ENCODE measurements at places on chromosomes 6 and 20.

- DNase-seq: no peak
Measured at GRCh38 chr20:51404297-51405060, 138.0 kb downstream of the NFATC2 start.

GRCh38 chr6:100479179-100480035 lies 14.7 kb upstream of the SIM1 start:
- peak; percentile 56 for DNase-seq

- DNase-seq: peak; percentile 15
Measured at GRCh38 chr20:53826090-53826489, 232.5 kb upstream of the ZNF217 start.

- no peak for DNase-seq
Measured at GRCh38 chr20:39862470-39862891, 826.6 kb downstream of the MAFB start.

GRCh38 chr20:53503517-53503919 lies 90.1 kb downstream of the ZNF217 start:
- no peak for DNase-seq

DNA sequence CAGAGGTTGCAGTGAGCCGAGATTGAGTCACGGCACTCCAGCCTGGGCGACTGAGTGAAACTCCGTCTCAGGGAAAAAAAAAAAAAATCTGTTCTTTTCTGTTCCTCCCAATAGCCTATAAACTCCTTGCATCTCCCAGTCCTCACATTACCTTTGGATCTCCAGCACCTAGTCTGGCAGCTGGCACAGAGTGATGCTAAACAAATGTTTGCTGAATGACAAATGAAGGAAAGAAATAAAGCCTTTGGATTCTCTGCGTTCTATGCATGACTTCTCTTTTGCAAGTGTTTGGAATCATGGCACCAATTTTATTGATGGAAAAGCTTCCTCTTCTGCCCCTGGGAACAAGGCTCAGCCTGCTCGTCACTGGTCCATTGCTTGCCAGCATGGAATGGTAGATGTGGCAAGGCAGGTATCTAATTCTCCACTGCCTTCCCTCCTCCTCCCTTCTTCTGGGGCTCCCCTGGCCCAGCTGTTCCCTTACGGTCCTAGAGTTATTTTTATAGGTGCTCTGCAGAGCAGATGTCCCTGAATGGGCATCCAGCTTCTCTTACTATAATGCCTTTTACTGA lies 53.6 kb upstream of the FYN start:
- DNase-seq: no peak

- peak; percentile 22 for DNase-seq
Measured at GRCh38 chr6:5763871-5764270, 242.9 kb downstream of the NRN1 start.

- DNase-seq: no peak
Measured at GRCh38 chr20:57785061-57785460, 75.2 kb upstream of the PMEPA1 start.

DNA sequence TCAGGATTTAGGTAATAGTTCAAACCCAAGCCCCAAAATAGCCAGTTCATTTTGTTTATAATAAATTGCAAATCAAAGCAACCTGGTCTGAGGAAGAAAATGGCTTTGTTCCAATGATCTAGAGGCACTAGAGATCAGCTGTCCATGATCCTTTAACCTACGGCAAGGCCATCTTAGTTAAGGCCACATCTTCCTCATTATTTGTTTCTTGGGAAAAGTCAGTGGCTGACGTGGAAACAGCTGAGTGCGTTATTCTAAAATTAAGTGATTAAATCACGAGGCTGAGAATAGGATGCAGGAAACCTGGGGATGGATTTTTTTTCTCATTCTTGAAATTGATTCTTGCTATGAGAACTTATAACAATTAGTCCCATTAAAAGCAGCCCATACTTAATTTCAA lies 10.1 kb upstream of the TENT5A start:
- DNase-seq: no peak

- no peak for DNase-seq
Measured at GRCh38 chr6:145715426-145715825, 19.9 kb downstream of the EPM2A start.

DNA sequence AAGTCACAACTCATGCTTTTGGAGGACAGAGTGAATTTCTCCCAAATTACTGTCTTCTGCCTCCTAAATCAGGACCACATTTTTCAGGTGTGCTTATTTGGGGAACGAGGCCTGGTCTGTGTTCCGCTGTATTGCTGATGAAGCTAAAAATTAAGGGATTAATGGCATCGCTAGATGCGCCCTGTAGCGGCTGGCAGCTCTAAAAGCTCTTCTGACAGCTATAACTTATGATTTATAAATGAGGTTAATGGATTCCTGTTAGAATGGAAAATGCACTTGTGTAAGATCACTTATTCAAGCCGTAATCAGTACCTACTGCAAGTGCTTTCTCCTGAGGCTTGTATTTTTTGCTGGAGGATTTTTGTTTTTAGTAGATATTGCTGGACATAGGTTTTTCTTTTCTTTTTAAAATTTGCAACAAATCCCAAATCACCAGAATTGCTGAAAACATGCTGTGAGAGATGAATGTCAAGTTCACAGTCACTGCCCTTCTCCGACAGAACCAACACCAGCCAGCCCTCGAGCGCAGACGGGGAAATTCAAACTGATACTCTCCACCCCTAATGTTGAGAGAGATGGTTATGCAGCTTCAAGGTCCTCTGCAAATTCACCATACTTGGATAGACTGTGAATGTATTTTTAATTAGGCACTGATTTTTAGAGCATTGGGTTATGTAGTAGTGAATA lies 49.1 kb downstream of the AKAP12 start:
- DNase-seq: peak; percentile 52

GRCh38 chr6:131914967-131915751 lies 36.0 kb downstream of the CCN2 start:
- DNase-seq: peak; percentile 78

- DNase-seq: no peak
Measured at GRCh38 chr20:15188415-15188814, 851.0 kb upstream of the FLRT3 start.

- no peak for DNase-seq
Measured at GRCh38 chr20:50315586-50316551, 125.2 kb downstream of the CEBPB start.

GRCh38 chr6:29980511-29980910 lies 38.2 kb downstream of the HLA-A start:
- no peak for DNase-seq

DNA sequence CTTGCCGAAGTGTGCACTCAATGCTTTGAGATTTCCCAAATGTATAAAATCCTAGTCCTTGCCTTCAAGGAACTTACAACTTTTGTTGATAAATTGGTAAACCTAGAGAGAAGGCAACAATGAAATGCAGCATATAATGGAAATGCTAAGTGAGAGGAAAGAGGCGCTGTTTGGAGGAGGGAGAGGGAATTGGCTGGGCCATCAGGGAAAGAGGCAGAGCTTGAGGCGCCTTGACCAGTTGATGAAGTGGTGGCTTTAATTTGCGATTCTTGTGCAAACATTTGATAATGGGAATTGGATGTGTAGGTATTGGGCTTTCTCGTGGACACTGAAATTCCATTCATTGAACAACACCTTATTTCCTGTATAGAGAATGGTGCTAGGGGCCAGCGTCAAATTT lies 1.9 kb upstream of the CDYL start:
- no peak for DNase-seq

GRCh38 chr6:81750681-81751387 lies 1.6 kb downstream of the TENT5A start:
- no peak for DNase-seq

DNA sequence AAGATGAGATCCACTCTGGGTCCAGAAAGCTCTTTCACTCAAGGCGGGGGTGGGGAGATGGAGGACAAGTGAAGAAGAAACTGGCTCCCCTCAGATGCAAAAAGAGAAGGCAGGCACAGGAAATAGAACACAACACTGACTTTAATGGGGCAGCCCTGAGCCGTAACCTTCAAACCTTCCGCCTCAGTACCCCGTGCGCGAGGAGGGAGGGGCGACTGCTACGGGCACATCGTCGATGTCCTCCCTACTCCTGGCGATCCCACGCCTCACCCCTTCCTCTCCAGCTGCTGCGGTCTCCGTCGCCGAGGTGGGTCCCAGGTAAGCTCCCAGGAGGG lies 3.9 kb downstream of the SPEF1 start:
- no peak for DNase-seq

DNA sequence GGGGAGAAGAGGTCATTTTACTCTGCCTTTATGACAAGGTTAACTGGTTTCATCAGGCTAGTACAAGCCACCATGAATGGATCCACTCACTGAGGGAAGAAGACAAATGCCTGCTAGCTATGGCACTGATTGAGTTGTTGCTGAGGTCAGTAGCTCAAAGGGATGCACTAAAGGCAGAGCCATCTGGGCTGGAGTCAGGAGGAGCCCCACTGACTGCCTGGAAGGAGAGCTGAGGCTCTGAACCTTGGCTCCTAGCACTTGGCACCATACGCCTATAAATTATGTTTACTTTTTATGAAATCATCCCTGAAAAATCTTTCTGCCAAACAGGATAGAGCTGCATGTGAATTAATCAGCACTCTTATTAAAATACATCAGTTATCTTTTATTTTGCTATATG lies 104.6 kb downstream of the DTD1 start:
- DNase-seq: no peak

- peak; percentile 80 for DNase-seq
Measured at GRCh38 chr20:53162251-53162835, 190.2 kb downstream of the TSHZ2 start.

- DNase-seq: no peak
Measured at GRCh38 chr6:49557177-49557576, 6.7 kb downstream of the C6orf141 start.

DNA sequence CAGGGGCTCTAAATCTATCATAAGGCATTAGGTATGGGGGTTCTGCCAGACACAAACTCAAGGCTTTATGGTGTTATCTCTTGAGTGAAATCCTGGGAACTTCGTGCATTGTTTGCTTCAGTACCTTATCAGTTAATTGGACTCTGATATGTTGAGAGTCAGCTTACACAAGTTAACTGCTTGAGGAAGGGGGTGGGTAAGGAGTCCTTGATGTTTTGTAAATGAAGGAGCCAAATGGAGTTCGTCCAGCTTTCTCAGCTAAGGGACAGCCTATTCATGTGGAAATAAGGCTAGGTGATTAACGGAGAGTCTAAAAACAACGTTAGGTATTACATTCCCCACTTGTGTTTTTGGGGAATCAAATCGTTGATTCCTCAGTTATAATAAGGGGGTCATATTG lies 157.4 kb downstream of the TRIM27 start:
- no peak for DNase-seq

DNA sequence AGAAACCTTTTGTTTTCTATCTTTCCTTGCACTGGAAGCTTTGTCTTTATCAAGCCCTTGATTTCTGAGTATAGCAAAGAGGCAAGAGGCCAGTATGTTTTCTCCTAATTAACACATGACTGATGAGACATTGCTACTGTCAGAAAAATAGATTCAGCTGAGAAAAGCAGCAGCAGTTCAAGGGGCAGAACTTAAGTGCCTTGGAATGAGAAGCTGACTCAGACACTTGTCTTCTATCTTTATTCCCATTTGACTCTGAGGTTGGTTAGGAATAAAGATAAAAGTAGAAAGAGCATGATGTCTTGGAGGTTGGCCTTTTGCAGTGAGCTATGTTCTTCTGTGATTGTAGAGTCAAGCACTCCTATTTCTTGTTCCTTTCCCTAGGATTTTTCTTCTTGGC lies 79.1 kb upstream of the MAN1A1 start:
- no peak for DNase-seq

GRCh38 chr6:151004383-151005024 lies 139.0 kb downstream of the MTHFD1L start:
- no peak for DNase-seq

DNA sequence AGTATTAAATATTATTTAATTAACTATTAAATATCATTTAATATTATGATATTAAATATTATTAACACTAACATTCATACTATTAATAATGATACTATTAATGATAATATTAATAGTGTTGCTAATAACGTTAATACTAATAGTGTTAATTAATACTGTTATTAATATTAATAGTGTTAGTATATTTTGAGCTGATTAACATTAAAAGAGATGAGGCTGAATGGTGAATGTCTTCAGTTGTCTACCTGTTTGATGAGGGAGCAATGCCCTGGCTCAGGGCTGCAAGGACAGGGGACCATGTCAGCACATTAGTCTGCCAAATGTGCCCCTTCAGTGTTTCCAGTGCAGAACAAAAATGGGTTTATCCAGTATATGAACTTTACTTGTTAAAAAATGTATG lies 96.6 kb upstream of the PLEKHG1 start:
- no peak for DNase-seq

DNA sequence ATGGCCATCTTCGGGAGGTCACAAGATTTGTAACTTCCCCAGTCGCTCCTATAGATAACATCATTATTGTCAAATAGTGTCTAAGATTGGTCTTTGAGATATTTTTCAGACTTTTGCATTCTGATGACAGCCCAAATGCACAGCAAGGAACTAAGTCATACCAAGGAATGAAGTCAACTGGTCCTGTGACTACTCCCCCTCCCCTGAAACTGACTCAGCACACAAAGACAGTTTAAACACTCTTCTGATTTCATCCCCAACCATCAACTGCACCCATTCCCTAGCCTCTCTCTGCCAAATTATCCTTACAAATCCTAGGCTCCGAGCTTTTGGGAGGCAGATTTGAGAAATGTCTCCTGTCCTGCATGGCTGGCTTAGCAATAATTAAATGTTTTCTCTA lies 139.4 kb downstream of the HS3ST5 start:
- no peak for DNase-seq

- no peak for DNase-seq
Measured at GRCh38 chr6:16374461-16375200, 136.2 kb downstream of the GMPR start.

DNA sequence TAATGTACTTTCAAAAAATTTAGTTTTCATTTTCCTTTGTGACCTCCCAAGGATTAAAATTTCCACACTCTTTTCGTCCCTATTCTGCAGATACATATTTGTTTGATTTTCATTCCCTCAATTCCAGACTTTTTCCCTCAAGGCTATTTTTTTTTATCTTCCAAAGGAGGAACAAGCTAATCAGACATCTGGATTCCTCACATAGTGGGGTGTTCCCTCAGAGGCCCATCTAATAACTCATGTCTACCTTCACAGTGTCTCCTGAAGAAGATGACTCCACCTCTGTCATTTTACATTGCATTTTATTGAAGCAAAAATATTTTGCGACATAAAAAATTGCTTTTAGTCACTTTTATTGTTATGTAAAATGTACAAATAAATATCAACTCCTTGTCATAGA lies 122.2 kb downstream of the RFPL4B start:
- no peak for DNase-seq

DNA sequence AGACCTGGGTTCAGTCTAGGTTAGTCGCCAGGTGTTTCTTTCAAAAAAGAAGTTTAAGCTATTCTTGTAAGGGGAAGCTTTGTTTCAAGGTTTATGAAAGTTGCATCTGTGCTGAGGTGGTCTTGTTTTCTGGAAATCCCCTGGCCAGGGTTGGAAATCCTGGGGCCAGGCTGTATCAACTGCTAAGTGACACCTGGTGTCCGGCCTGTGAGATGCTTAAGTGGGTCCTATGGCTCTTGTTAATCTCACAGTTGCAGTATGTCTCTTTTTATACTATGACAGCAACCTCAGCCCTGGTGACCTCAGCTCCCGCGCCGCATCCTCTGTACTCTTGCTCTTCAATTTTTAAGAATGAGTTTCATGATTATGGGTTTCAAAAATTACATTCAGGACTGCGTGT lies 72.0 kb downstream of the CHMP4B start:
- DNase-seq: no peak

GRCh38 chr6:3825851-3826581 lies 23.2 kb upstream of the FAM50B start:
- DNase-seq: no peak

- DNase-seq: no peak
Measured at GRCh38 chr20:58228103-58228483, 360 bp downstream of the ANKRD60 start.

GRCh38 chr6:111764238-111765175 lies 108.7 kb downstream of the FYN start:
- DNase-seq: no peak

- no peak for DNase-seq
Measured at GRCh38 chr6:80245043-80245442, 138.6 kb downstream of the BCKDHB start.

Measured in NCI-H82 (cell line).